Right kidney (tissue), 9 donors: ENCODE measurements at places on chromosomes 16 and 17.
A peak's percentile ranks its signal among the peaks of the same experiment; 100 is the strongest.

DNA sequence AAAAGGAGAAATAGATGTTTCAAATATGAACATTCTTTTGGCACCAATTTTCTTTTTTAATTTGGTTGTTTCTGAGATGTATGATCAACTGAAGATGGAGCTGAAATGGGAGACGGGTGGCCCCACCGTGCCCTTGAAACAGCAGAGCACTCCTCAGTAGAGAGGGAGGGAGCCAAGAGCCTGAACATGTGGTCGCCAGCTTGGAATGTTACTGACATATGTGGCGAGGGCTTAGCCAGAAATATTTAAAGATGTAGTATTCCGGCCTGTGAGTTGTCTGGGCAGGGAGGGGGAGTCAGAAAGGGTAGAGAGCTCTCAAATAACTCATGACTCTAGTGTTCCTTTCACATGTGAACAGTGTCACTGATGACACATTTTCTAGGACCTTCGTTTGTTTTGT, 13.3 kb upstream of the MRC2 start:
- DNase-seq, result no peak

DNA sequence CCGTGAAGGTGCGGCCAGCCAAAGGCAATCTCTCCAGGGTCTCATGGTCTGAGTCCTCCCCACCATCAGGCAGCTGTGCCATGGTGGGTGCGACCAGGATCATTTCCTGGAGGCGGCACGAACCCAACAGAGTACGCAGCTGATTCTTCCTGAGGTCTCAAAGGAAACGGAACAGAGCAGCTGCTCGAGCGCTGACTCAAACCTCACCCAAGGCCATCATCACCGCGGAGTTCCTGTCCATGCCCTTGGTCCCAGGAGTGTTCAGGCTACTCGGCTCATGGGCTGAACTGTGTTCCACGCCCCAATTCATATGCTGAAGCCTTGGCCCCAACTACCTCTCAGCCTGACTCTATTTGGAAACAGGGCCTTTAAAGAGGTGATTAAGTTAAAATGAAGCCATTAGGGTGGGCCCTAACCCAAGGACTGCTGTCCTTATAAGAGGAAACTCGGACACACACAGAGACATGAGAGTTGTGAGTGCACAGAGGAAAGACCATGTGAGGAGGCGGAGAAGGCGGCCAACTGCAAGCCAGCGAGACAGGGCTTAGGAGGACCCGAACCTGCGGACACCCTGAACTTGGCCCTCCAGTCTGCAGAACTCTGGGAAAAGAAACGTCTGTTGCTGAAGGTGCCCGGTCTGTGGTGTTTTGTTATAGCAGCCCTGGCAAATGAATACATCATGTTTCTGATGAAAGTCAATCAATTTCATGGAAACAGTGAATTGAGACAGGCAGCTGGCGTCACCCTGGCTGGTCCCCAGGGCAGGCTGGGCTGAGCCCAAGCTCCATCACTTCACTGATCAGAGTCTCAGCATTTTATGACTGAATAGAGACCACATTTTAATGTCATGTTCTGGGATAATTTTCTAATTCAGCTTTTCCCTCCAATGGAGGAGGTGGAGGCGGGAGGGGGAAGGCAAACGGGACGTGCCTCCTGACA, 13.7 kb downstream of the MXRA7 start:
- DNase-seq, result no peak

GRCh38 chr17:17433000-17433703, 43.6 kb upstream of the MED9 start:
- no peak for DNase-seq

DNA sequence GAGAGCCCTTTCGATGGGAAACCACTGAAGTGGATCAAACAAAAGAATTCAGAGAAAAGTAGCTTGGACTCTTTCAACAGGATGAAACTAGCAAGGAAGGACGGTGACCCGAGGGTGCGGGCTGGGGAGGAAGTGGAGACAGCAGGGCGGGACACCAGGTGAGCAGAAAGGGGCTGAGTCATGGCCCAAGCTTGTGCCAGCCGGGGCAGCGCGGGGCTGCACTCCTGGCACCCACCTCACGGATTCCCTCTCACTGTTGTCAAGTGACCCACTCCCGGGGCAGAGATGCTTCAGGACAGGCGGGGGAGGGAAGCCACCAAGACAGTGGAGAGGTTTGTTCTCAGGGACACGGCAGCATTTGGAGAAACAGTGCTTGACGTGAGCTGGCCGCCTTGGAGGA, 10.7 kb upstream of the RNF222 start:
- no peak for DNase-seq

DNA sequence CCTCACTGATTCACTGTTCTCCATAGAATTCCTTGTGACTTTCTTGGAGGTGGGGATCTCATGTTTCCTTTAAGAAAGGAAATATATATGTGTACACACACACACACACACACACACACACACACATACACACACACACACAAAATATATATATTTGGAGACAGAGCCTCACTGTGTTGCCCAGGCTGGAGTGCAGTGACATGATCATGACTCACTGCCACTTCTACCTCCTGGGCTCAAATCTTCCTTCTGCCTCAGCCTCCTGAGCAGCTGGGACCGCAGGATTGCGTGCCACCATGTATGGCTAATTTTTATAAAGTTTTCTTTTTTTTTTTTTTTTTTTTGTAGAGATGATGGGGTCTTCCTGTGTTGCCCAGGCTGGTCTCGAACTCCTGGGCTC, 45.9 kb downstream of the CDH13 start:
- DNase-seq, result no peak

DNA sequence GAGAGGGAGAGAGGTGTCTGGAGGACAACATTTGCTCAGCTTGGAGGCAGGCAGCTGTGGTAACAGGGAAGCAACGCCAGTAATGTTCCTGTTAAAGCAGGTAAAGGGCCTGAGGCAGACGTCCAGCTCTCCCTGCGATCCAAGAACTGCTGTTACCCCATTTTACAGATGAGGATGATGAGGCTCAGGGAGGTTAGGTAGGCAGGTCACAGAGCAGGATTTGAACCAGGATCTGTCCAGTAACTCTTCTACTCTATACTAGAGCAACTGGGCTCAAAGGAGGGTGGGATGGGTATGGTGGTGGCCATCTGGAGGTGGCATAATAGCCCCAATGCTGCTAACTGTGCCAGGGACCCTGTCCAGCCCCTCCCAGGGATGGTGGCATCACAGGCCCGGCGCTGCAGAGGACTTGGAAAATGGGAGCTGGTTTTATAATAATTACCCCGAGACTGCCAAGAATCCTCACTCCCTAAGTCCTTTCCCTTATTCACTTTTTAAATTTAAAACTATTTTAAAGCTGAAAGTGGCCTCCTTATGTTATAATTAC, 12.0 kb downstream of the CA7 start:
- no peak for DNase-seq

- no peak for DNase-seq
Measured at GRCh38 chr17:2043785-2044184, 2.0 kb downstream of the OVCA2 start.

DNA sequence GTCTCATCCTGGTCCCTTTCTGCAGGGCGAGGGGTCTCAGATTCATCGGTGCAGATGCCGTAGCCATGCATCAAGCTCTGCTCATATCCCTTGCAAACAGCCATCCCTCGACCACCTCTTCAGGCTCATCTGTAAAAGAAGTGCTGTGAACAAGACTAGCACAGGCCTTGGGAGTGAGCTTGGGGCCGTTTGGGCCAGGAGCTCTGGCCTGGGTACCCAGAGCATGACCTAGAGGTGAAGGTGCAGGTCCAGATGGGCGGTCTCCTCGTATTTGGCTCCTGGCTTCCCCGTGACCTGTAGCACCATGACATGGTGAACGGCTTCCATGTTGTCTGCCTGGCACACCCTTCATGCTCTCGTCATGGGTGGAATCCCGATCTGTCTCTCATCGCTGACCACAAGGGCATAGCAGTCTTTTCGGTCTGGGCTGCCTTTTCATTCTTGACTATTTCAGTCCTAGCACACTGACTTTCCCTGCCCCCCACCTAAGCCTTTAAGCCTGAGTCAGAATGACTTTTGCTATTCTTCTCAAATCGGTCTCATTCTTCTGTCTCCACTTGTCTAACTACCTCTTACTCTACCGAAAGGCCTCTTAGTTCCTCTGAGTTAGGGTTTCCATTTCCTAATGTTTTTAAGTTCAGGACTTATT, 216.0 kb downstream of the FOXL1 start:
- no peak for DNase-seq

DNA sequence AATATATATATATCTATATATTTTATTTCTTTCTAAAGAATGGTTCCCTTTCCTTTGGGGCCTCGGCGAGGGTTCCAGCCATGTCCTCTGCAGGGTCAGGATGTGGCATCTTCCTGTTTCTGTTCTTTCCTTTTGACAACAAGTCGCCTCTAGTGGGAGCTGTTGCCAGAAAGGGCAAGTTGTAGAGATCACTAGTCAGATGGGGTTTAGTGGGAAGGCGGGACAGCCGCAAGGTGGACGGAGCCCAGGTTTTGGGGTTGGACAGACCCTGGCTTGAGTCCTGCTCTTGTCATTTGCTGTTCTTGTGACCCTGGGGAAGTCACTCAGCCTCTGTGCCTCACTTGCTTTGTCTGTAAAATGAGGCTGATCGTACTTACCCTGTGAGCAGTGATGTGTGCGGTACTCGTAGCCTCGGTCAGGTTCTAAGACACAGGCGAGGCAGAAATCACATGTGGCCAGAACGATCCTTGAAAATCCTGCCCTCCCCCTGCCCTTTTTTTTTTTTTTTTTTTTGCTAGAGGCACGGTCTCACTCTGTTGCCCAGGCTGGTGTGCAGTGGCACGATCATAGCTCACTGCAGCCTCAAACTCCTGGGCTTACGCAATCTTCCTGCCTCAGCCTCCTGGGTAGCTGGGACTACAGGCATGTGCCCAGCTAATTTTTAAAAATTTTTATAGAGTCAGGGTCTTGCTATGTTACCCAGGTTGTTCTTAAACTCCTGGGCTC, 80.1 kb downstream of the ABCC6 start:
- no peak for DNase-seq

DNA sequence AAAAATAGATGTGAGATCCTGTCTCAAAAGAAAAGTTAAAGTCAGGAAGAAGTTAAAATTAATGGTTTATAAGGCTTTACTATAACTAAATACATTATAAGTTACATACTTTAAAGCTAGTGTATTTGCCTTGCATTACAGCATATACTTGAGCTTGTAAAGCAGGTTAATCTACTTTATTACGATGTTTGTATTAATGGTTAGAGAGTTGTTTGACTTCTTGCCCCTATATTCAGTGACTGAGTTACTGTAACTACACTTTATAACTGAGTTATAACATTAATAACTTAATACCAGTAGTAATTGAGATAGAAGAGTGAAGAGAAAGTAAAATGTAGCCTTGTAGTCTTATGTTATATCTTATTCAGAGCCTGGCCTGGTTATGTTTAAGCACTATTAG, 22.9 kb downstream of the CLTC start:
- DNase-seq, result no peak

DNA sequence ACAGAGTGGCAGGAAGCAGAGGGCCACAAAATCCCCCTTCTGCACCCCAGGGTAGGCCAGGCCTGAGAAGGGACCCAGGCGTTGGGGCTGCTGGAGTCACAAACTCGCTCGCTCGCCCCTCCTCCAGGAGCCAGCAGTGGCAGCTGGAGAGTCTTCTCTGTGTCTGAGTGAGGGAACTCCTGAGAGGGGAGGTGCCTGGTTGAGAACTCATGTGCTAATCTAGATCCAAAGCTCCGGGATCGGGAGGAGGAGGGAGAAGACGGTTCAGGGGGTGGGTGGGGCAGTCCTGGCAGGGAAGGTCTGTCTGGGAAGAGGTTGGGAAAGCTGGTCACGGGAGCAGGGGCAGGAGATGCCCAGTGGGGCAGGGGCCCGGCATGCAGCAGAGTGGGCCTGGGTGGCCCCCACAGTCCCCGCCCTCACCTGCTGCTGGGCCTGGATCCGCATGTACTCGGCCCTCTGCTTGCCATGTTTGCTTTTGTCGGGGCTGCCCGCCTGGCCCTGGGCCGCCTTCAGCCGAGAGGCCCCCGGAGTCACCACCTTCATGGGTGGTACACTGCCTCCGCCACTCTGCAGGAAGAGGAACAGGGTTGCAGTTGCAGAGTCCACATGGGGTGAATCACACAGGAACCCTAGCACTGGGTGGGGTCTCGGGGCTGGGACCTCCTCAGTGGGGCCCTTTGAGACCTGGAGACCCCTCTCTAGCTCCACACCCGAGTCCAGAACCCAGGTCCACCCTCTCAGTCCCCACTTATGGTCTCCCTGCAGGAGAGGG, 62.2 kb downstream of the SRCIN1 start:
- no peak for DNase-seq

DNA sequence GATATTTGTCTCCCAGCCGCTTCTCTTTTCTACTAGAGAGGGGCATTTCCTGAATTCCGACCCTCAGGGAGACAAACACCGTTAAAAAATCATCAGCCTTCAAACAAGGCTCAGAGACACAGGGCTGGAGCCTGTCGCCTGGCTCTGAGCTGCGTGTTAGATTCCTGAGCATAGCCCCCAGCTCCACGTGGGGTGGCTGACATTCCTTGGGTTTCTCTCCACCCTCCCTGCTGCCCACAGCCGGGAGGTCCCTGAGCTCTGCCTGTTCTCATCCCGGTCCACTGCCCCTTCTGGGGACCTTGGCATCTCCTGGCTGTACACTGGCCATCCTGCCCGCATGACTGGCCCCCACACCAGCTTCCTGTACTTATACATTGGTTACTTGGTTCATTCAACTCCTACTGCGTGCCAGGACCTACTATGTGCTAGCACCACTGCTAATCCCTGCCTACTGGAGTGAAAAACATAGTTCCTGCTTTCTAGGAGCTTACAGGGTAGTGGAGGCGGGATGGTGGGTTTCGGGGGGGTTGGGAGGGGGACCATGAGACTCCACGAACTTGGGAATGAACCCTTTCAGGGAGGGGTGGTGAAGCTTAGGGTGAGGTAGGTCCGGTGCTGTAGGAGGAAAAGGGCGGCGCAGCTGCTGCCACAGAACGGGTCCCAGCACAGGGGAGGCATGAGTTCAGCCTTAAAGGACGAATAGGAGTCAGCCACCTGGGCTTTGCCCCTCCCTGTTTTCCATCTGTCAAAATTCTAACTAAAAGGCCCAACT, 52.1 kb upstream of the TMEM132E start:
- no peak for DNase-seq

DNA sequence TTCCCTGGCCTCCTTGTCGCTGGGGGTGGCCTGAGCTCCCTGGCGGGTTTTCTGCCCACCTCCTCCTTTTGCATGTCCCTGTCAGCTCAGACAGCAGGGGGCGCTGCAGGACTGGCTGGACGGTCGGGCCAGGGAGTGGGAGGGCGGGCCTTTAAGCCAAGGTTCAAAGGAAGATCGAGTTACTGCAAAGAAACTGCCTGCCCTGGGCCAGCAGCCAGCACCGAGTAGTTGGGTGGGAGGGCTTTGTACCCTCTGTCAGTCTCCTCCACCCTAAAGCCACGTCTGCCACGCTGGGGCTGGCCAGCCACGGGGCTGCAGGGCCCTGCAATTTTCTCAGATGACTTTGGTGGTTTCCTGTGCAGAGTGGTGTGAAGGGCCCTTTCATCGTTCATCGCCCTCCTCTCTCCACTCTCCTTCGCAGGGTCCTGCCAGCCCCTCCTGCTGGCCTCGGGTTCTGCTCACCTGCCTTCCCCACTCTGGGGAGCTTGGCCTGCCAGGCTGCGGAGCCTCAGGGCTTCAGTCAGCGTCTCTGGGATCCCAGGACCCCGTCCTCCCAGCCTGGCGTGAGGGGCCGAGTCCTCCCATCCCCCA, 12.3 kb downstream of the GPR142 start:
- peak; percentile 91 for DNase-seq
